ENCODE measurements at places on chromosomes 13 and 19.

DNA sequence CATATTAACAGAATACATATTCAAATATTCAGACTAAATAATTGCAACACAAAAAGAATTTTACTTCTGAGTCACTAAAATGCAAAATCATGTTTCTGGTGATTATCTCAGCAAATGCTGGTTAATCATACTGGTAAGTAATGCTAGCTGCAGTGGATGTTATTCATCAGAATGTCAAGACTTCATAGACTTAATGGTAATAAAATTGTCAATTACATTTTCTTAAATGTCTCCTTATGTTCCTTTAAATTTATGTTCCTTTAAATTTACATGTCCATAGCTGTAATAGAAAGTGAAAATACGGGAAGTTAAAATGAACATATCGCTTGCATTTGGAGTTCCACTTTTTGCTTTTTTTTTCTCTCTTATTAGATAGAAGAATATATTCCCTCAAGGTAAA is 853.0 kb downstream of the SLITRK6 start:
- no peak for DNase-seq

DNA sequence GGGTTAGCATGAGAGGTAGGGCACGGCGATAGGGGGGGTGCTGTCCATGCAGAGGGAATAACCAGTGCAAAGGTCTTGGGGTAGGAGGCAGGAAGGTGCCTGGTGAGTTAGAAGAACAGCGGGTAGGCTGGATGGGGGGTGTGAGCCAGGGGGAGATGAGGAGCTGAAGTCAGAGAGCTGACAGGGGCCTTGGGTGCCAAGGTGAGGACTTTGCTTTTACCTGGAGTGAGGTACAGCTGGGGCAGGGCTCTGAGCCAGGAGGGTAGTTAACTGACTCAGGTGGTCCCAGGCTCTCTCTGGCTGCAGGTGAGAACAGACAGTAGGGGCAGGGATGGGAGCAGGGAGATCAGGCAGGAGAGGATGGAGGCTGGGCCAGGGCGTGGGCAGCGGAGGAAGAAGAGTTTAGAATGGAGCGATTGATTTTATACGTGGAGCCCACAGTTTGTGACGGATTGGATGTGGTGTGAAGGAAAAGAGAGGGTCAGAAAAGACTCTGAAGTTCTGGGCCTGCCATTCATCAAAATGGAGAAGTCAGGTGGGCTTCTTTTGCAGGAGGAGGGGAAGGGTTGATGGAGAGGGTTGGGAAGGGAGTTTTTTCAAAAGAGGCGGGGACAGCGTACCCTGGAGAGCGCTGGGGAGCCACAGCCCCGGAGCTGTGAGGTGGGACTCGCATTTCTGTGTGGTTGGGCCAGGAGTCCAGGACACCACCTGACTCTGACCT is 1.2 kb upstream of the GRAMD1A start:
- no peak for DNase-seq

DNA sequence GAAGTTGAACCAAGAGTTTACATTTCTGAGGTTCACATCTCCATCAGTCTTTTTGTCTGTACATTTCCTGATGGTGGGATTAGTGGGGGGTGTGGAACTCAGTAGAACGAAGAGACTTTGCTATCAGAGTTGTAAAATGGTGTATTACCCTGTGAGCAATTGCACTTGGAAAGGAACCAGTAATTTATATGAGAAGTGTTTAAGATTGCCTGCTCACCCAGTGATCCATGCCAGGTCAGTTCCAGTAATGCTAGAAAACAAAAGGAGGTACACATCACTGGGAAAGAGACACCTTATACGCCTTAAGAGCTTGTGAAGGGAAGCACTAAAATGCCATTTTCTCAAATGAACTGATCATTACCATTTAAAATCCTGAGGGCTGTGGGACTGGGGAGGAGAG is 7.5 kb upstream of the DACH1 start:
- DNase-seq: peak; percentile 31

- DNase-seq: no peak
Observed at GRCh38 chr13:51329606-51330005, 9.9 kb upstream of the SERPINE3 start.

GRCh38 chr19:7497292-7497691 is 8.5 kb upstream of the PEX11G start:
- no peak for DNase-seq

DNA sequence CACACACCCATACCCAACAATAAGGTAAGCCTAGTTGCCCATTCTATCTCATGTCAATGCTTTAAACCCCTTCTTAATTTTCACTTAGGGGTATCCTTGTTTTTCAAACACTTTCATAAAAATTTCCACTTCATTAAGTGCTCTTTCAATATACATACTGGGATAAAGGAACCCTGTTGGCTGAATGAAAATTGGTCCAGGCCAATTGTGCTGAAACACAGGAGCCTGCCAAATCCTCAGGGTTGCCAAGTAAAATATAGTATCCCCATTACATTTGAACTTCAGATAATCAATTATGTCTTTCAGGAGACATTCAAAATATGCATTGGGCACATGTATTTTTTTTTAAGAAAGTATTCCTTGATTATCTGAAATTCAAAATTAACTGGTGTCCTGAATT is 1131.1 kb downstream of the SLITRK1 start:
- DNase-seq: no peak

All from NCI-H2107 (cell line).